ENCODE measurements at places on chromosomes 6 and 20.

- DNase-seq: no peak
Measured at GRCh38 chr6:168045706-168046620, 33.0 kb downstream of the FRMD1 start.

DNA sequence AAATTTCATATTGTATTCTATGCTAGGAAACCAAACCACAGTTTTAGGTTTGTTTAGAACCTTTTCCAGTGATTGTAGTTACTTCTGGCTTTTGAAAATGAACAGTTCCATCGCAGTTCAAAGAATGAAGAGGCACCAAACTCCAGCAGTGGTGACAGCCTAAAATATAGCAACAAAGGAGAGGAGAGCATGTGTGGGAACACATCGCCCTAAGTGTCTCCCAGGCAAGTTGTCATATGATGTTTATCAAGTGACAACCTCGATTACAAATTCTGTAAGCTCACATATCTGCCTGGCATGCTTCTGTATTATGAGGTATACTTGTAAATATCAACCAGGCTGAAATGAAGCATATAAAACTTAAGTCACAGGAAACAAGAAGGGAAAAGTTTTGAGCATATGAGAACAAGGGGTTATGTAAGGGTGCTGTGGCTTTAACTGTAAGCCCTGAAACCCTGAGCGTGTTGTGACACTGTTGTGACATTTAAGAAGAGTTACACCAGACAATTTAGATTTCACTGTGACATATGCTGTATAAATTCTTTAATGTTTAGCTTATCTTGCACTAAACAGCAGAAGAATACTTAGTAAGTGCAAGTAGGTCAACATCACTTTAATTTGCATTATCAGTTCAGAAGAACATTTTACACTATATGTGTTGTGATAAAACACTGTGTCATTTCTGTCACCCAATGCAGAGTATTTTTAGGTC lies 29.1 kb upstream of the FBXL4 start:
- DNase-seq: peak; percentile 50

- DNase-seq: peak; percentile 74
Measured at GRCh38 chr20:32764005-32764960, 2.1 kb downstream of the DNMT3B start.

DNA sequence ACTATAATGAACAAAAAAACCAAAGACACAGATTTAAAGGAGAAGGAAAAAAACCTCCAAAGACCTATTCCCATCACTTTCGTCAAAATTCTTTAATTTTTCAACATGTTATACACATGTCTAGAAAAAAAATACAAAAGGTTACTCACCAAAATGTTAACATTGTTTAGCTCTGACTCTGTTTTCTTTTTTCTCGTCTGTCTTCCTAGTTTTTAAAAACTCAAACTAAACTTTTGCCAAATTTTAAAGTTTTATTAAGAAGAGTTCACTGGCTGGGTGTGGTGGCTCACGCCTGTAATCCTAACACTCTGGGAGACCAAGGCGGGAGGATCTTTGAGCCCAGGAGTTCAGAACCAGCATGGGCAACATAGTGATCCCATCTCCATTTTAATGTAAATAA lies 10.8 kb downstream of the MCUR1 start:
- DNase-seq: no peak

DNA sequence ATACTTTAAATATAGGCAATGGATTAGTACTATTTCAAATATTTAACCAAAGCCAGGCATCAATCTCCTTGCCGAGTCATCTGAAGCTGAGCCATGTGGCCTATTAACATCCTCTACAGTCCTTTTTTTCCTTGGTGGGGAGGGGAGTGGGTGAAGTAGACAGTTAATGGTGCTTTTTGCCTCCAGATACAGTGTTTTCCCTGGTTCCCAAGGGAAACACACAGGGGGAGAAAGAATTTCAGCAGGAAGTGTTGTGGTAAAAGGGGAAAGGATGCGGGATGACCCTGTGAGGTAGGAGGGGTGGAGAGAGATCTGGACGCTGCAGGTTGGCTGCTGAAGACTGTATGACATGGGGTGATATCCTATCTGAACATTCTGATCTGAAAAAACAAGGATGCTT lies 9.6 kb downstream of the CLDN20 start:
- DNase-seq: peak; percentile 12

- no peak for DNase-seq
Measured at GRCh38 chr6:142642651-142643050, 302.3 kb downstream of the HIVEP2 start.

GRCh38 chr6:26273673-26274588 lies 91.1 kb upstream of the BTN3A2 start:
- peak; percentile 75 for DNase-seq

DNA sequence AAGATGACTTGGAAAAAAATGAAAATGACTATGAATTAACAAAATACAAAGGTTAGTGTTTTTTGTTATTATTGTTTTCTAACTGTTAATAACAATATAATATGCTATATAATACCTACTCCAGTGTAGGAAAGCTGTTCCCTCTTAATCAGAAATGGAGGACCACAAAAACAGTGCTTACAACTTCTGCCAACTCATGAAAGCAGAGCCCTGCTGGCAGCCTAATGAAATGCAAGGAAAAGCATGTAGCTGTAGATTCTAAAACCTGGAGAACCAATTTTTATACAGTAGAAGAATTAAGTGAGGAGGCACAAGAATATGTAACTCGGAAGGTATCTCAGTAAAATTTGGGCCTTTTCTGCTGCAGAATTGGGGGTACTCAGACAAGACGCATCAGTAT lies 29.4 kb downstream of the PHIP start:
- DNase-seq: peak; percentile 67

- no peak for DNase-seq
Measured at GRCh38 chr6:32639440-32640394, 2.5 kb downstream of the HLA-DQA1 start.

GRCh38 chr6:13709689-13710551 lies 1.7 kb downstream of the RANBP9 start:
- DNase-seq: peak; percentile 89

GRCh38 chr6:98572579-98572978 lies 261.8 kb upstream of the POU3F2 start:
- DNase-seq: no peak

- no peak for DNase-seq
Measured at GRCh38 chr6:16177881-16178280, 49.0 kb downstream of the MYLIP start.

DNA sequence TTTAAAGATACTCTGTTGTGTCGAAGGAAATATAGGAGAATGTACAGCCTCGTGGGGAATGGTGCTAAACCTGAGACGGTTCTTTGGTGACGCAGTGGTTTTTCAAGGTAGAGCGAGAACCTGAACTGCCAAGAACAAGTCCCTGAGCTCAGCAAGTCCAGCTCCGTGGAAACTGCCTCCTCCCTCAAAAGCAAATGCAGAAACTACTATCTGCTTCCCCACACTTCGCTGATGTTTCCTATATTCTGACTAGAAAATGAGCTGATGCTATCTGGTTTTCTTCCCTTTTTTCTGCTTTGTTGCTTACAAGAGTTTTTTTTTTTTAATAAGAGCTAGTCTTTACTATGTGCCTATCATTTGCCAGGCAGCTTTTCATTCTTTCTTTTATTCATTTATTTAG lies 85.3 kb upstream of the LY86 start:
- peak; percentile 75 for DNase-seq

DNA sequence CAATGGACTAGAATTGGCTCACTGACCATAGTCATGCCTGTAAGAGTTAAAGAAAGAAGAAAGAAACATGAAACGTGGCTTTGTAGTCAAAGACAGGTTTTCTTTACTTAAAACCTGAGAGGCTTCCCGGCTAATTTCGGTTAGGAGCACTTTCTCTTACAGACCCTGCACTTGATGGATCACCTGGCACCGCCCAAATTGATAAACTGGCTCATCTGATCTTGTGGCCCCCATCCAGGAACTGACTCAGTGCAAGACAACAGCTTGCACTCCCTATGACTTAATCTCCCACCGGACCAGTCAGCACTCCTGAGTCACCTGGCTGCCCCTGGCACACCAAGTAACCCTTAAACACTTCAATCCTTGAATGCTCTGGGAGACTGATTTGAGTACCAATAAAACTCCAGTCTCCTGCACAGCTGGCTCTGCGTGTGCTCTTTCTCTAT lies 12.3 kb downstream of the TMEM14B start:
- no peak for DNase-seq

DNA sequence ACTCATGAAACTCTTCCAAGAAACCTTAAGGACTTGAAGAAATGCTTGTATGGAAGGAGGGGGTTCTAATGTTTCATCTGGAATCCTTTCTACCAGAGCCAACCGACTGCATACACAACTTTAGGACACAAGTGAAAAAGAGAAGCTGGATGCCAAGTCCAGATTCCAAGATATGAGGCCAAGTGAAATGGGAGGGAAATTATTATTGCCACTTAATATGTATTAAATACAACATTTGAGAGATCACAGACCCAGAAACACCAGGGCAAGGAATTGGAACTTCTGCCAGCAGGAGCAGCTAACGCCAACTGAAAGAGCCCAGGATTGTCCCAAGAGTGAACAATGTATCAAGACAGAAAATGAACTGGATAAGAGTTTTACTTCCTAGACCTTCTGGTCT lies 144.2 kb downstream of the ARHGAP18 start:
- no peak for DNase-seq

- DNase-seq: no peak
Measured at GRCh38 chr6:64811119-64811518, 895.9 kb downstream of the EYS start.

- DNase-seq: no peak
Measured at GRCh38 chr6:144729502-144729901, 444.4 kb downstream of the UTRN start.

- peak; percentile 41 for DNase-seq
Measured at GRCh38 chr20:38198238-38198861, 33.3 kb upstream of the TGM2 start.

DNA sequence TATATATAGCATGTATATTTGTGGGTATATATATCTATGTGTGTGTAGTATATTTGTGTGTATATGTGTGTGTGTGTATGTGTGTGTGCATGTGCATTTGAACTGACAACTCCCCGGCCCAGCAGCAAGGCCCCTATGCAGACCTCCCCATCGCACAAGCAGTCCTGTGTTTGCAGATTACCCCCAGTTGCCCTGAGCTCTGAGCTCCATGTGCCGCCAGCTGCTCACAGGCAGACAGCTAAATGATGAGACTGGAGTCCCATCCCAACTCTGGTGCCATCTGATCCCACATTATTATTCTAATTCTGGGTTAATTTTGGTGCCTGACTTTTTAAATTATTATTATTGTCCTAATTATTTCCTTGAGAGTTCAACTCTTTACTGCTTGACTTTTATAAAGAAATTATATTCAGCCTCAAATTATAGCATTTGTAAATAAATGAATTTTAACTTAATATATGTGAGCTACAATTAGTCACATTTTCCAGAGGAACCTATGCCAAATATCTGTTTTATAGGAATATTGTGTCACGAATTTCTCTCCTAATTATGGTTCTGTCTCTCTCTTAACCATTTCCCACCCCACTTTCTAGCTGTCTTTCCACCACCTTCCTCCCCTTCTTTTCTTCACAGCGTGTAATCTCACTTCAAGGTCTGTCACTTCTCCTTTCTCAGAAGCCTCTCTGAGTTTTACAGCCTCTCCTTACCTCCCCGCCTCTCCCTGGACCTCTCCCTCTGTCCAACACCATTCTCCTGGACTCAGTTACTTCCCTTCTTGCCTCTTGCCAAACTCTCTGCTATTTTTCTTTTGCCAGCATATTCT lies 90.6 kb upstream of the SYNDIG1 start:
- peak; percentile 12 for DNase-seq

- peak; percentile 38 for DNase-seq
Measured at GRCh38 chr6:28841290-28841689, 82.5 kb downstream of the TRIM27 start.

DNA sequence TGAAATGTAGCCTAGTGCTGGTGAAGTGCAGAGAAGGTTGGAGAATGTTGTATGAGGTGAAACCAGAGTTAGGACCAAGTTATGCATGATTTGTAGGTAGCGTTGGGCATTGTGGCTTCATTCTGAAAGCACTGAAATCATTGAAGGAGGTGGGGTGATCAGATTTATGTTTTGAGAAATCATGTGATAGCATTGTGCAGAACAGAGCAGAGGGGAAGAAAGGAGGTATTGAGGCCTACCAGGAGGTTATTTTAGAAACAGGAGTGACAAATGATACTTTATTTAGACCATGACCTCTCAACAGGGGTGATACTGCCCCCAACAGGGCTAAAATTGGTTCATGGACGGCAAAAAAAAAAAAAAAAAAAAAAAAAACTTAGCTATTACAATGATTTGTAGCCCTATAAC lies 15.6 kb upstream of the HMGN3 start:
- DNase-seq: peak; percentile 56

DNA sequence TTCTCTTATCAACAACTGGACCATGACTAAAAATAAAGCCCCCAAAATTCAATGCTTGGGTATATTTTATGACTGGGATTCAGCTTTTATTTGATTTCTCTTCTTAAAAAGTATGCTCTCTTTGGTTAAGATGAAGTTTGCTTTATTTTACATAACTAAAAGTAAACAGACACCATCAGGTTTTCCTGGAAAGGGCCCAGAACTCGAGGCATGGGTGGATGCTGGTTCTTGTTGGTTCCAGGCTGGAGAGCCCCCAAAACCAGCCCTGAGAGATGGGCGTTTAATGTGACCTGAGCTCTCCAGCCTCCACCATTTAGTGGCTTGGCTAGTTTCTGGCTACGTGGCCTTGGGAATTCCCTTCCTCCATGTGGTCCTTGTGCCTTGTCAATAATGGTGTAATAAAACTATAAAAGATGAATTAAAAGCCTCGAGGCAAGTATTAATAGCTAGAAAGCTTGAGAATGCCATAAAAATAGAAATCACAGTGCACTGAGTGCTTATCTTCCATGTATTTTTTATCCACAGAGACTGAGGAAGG lies 34.1 kb downstream of the BANF2 start:
- DNase-seq: no peak

GRCh38 chr6:152981989-152982903 lies 595 bp downstream of the FBXO5 start:
- DNase-seq: peak; percentile 62

Data from hematopoietic multipotent progenitor cell treated with erythropoietin and hydrocortisone succinate and interleukin-3 and kit ligand, for 4 days (in vitro differentiated cells).